Activated CD8-positive, alpha-beta memory T cell treated with anti-CD3 and anti-CD28 coated beads for 1 hour (primary cell): ENCODE measurements at places on chromosomes 16 and 17.

- DNase-seq = no peak
These were observed 3.6 kb downstream of the APOBR start for GRCh38 chr16:28497861-28498599.

GRCh38 chr17:57234061-57234738 lies 22.1 kb upstream of the MSI2 start:
- no peak for DNase-seq

GRCh38 chr17:81277421-81277820 lies 17.7 kb downstream of the SLC38A10 start:
- DNase-seq = no peak

GRCh38 chr17:13952009-13952750 lies 117.1 kb upstream of the COX10 start:
- DNase-seq = no peak

DNA sequence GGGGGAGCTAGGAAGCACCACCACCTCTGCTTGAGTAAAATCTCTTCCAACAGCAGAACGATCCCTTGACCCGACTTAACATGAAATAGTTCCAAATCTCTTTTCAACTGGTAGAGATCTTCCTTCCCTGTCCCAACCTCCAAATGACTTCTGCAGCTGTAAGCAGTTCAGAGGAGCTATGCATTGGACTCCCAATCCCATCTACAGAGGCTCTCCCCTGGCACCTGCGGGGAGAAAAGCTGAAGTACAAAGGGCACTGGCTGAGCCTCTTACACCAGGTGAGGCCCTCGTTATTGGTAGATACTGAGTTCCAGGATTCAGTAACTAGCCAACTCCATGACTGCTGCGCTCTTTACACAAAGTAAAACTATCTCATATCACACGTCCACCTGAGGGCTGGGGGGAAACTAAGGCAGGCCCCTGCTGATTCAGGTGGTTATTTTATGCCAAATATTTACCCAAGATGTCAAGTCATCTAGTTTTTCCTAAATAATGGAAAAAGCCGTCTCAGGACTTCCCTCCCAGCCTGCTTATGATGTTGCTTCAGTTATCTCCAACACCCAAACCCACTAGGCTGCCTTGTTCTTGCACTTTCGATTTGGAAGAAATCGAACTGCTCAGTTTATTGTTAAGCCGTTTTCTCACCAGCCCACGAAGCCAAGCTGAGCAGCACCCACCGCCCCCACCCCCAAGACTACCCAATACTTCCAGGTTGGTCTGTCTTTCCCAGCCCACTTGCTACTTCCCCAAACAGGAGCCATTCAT lies 3.2 kb downstream of the ACTG1 start:
- no peak for DNase-seq

GRCh38 chr17:61185385-61185784 lies 214.3 kb upstream of the TBX2 start:
- DNase-seq = no peak

DNA sequence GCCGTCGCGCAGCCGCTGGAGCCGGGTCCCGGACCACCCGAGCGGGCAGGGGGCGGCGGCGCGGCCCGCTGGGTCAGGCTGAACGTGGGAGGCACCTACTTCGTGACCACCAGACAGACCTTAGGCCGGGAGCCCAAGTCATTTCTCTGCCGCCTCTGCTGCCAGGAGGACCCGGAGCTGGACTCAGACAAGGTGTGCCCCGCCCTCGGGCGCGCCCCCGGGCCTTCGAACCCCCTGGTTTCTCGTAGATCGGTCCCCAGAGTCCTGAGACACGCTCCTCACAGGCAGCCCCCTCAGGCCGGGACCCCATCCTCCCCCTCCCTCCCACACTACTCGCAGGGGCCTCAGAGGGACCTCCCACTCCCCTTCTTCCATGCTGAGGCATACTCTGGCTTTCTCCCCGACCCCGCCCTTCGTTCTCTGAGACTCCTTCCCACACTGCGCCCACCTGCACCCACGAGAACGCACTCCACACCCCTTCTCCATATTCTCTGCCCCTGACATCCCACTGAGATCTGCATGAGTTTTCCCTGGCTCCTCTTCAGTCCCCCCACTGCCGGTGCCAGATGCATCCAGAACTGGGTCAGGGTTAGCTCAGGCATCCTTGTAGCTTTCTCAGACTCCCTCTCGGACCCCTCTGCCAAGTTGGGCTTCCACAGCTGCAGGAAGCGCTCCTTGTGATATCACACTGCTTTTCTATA lies 523 bp downstream of the KCTD2 start:
- DNase-seq = no peak

DNA sequence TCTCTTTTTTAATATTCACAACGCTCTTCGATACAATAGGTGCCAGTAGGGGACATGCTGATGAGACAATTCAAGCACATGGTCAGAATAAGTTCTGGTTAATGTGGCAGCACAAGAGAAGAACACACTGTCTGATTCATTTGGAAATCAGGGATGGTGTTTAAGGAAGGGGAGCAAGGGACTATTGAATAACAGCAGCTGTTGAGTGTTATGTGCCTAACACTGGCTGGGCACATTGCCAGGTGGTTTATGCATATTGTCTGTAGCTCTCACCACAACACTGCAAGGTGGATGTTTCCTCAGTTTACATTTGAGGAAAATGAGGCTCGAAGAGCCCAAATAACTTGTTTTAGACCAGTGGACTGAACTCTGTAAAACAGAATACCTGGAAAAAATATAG lies 44.2 kb downstream of the LYRM9 start:
- DNase-seq = no peak

DNA sequence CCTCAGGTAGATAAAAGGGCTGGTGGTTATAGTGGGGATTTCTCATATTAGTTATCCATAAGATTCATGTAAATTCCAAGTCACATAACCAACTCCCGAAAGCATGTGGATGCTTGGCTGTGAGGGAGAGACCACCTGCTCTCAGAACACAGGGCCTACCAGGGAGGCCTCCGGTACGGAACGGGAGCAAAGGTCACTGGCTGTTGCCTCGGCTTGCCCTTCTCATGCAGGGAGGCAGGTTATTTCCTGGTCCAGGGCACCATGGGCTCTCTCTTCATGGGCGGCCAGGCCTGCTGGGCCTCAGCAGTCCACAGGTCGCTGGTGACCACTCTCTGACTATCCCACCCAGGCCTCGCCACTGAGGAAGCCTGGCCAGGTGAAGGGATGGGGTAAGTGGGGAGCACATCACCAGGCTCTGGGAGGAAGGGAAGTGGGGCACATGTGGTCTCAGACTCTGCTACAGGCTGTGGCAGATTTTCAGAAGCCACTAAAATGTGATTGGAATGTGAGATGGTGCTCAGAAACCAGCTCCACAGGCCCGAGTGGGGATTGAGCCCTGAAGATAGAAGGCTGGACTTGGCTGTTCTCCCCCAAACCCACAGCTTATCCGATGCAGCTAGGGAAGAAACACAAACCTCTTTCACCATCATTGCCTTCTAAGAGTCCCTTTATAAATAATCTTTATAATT lies 45.4 kb downstream of the HNF1B start:
- no peak for DNase-seq

GRCh38 chr16:83900571-83900970 lies 1.7 kb downstream of the MLYCD start:
- no peak for DNase-seq

- no peak for DNase-seq
These were observed 43.0 kb upstream of the TANGO6 start for GRCh38 chr16:68800257-68800875.

- no peak for DNase-seq
These were observed 756.4 kb downstream of the CDH11 start for GRCh38 chr16:64365448-64365931.

GRCh38 chr17:80703142-80703478 lies 158.5 kb downstream of the RPTOR start:
- no peak for DNase-seq

DNA sequence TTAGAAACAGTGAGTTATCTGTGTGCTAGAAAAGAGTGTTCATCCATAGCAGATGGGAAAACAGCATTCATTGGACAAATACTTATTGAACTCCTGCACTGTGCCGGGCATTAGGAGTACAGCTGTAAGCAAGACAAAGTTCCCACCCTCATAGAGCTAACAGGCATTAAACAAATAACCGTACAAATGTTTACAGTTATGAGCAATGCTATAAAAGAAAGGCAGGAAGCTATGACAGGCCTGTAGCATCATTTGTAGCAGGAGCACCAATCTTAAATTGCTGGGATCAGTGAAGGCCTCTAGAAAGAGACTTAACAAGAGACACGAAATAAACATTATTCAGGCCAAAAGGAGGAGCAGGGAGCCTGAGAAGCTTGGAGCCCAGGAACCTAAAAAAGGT lies 15.6 kb downstream of the SDR42E1 start:
- no peak for DNase-seq

- DNase-seq = no peak
These were observed 270.9 kb upstream of the FOXF1 start for GRCh38 chr16:86239381-86239780.

- no peak for DNase-seq
These were observed 113.1 kb downstream of the SNX29 start for GRCh38 chr16:12089492-12090150.

DNA sequence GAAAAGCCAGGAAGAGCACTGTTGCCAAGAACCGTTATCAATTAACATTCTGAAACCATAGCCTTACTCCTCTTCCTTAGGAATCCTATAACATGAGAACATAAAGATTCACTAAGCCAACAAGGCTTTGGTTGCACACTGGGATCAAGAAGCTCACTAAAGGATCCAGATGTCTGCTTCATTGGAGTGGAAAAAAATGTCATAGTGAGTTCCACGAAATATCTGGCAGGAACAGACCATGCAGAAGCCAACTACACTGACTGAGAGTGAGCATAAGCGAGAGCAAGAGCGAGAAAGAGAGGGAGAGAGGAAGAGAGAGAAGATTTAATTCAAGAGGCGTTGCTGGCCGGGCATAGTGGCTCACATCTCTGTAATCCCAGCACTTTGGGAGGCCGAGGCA lies 13.4 kb upstream of the MEIOC start:
- DNase-seq = no peak

- DNase-seq = no peak
These were observed 116.3 kb downstream of the MAF start for GRCh38 chr16:79484237-79484636.

GRCh38 chr17:8880466-8880865 lies 13.0 kb upstream of the PIK3R6 start:
- no peak for DNase-seq

GRCh38 chr16:81987706-81988105 lies 23.6 kb downstream of the SDR42E1 start:
- no peak for DNase-seq
